ENCODE measurements at places on chromosomes 11 and 22. TPM values are rescaled to one million over a fixed set of nuclear protein-coding genes. Genes with fewer than 3 reads are reported as not detected.

Gene SLC22A8
- total RNA-seq, result not detected

Gene MEI1
- total RNA-seq, result 2.3 TPM

Gene APOBEC3C
- 9.6 TPM for total RNA-seq

Gene PYGM
- total RNA-seq, result 14.8 TPM

Gene NCAPD3
- total RNA-seq, result 19.4 TPM

Gene OR52B2
- total RNA-seq, result 0.33 TPM

Gene LRRC56
- total RNA-seq, result 1.7 TPM

DNA sequence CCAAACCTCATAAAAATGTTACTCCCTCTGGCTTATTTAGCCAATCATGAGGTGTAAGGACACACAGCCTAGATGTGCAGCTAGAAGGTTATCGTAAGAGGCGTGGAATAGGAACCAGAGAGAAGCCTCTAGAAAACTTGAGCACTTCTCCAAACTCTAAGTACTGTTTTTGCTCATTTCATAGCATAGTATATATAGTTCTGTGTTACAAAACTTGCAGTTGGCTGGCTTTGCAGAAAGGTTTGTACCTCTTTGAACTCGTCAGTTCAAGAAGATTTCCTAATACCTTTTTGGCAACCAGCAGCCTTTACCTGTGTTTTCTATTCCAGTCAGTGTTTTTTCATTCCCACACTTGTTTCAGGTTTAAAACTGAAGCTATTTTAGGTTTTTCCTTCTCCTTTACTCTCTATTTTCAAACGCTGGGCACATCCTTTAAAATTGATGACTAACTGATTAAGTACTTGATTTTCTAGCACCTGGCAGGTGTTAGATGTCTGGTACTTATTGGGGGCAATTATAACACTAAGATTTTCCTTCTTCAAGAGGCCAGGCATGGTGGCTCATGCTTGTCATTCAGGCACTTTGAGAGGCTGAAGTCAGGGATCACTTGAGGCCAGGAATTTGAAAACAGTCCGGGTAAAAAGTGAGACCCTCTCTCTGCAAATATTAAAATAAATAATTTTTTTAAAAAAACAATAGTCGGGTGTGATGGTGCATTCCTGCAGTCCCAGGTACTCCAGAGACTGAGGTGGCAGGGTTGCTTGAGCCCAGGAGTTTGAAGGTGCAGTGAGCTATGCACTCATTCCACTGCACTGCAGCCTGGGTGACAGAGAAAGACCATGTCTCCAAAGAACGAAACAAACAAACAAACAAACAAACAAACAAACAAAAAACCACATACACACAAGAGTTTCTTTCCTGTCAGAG lies 125.2 kb downstream of the LRRC4C start:
- DNase-seq, result peak; percentile 43

DNA sequence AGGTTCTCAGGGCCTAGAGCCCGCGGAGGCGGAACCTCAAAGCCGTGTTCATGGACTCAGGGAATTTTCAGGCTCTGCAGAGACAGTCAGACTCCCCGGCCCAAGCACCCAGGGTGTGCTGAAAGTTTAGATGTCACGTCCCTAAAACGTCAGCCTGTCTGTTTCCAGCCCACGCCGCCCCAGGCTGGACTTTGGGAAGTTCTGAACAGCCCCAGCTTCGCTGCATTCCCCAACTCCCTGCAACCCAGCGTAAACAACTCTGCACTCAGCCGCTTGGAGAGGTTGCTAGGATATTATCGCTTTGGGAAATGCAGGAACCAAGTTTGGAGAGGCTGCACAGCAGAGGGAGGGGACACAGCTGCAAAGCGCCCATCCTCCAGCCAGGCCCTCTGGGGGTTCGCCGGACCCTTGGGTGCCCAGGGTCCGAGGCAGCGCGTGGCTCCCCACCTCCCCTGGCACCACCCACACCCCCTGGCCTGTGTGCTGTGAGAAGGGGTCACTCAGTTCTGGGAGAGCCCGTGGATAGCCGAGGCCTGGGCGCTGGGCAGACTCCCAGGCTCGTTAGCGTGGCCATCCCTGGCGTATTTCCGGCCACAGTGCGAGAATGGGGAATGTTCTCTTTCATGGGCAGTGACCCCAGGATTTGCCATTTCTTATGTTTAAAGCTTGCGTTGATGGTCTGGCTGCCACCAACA lies 120.5 kb upstream of the FGF3 start:
- peak; percentile 57 for DNase-seq

GRCh38 chr11:27663326-27663725 lies 36.9 kb downstream of the BDNF start:
- DNase-seq, result no peak

DNA sequence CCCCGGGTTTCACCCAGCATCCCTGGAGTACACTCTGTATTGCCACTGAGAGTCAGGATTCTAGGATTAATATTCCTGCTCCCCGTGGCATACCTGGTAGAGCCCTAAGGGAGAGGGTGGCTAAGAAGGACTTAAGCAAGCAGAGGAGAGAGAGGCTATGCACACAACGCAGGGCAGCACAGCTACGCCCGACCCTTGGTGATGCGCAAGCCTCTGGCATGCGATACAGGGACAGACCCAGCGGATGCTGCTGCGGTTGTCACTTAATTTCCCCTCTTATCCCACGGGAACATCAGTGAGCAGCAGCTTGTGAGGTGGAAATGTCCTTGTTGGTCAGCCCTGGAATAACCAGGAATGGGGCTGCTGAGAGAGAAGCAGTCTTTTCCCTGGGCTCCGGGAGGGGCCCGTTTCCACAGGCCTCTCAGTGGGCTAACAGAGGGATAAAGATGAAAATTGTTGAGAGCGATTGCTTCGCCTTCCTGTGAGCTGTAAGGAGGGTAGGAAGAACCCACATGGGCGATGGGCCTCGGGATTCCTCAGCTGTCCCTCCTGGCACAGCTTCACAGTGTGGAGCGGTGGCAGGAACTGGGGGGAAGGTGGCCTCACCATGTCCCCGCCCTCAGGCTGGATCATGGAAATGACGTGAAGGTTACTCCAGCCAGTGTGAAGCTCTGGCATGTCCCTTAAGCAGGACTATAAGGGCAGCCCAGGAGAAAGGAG lies 48.4 kb upstream of the RAB1B start:
- DNase-seq, result no peak

- no peak for DNase-seq
These were observed 66.4 kb downstream of the DGCR2 start for GRCh38 chr22:19055801-19056200.

DNA sequence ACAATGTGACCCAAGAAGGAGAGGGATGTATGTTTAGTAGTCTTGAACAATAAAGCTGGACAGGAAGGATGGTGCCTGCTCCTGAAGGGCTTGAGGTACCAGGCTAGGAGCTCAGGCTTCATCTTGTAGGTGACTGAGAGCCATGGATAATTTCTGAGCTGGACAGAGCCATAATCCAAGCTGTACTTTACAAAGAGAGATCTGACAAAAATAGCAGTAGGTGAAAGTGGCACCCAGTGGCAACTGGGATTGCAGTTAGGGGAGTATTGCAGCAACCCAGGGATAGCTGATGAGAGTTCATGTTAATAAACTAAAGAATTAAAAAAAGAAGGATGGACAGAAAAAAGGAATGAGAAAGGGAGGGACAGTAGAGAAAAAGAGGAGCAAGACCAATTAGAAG lies 7.4 kb downstream of the XRRA1 start:
- no peak for DNase-seq

DNA sequence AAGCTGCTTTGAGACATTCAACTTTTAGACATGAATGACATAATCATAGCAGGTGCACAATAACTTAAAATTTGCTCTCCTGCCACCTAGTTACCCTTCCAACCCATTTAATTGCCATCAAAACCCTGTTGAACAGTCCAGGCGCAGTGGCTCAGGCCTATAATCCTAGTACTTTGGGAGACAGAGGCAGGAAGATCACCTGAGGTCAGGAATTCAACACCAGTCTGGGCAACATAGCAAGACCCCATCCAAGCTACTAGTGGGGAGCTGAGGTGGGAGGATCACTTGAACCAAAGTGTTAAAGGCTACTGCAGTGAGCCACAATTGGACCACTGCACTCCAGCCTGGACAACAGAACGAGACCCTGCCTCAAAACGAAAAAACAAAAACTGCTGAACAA lies 4.0 kb upstream of the PHF21A start:
- DNase-seq, result no peak

DNA sequence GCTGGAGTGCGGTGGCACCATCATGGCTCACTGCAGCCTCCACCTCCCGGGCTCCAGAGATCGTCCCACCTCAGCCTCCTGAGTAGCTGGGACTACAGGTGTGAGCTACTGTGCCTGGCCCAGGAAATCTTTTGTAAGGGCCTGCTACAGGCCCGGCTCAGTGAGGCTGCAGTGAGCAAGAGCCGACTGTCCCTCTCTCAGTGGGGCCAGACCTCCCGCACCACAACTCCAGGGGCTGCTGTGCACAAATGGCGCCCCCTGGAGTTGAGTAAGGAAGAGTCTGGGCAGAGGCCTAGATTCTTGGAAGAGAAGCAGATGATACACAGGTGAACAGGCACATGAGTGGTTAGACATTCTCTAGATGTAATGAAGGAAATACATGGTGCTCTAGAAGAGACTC lies 7.0 kb downstream of the SERHL2 start:
- DNase-seq, result no peak

DNA sequence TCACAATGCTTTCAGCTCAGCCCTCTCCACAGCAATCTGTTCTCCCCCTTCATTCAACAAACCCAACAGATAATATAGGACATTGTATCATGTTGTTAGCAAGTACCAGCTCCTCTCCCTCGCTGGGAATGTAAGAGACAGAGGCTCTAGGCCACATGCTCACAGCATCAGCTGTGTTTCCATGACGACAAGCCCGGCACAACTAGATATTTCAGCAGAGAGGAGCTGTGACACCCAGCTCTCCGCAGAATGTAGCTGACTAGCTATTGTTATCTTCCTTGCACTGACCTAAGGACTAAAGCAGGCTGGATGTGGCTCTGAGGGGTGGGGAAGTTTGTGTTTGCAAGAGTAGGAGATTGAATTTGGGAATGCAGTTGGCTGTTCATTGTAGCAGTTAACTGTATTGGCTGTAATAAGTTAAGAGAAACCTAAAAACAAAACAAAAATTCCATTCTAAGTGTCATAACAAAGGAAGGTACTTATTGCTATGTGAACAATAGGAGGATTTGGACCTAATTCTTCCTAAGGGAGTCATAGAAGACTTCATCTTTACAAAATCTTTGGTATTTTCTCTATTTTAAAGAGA lies 28.0 kb upstream of the RRAS2 start:
- no peak for DNase-seq

GRCh38 chr11:44467931-44468330 lies 97.5 kb upstream of the CD82 start:
- no peak for DNase-seq

- DNase-seq, result peak; percentile 64
These were observed 663 bp downstream of the MYH9 start for GRCh38 chr22:36386900-36387708.

- DNase-seq, result no peak
These were observed 403.2 kb downstream of the NTM start for GRCh38 chr11:131773626-131774025.

Measured in thyroid gland (tissue), 4 donors.